ENCODE measurements at places on chromosomes 7 and 10.

DNA sequence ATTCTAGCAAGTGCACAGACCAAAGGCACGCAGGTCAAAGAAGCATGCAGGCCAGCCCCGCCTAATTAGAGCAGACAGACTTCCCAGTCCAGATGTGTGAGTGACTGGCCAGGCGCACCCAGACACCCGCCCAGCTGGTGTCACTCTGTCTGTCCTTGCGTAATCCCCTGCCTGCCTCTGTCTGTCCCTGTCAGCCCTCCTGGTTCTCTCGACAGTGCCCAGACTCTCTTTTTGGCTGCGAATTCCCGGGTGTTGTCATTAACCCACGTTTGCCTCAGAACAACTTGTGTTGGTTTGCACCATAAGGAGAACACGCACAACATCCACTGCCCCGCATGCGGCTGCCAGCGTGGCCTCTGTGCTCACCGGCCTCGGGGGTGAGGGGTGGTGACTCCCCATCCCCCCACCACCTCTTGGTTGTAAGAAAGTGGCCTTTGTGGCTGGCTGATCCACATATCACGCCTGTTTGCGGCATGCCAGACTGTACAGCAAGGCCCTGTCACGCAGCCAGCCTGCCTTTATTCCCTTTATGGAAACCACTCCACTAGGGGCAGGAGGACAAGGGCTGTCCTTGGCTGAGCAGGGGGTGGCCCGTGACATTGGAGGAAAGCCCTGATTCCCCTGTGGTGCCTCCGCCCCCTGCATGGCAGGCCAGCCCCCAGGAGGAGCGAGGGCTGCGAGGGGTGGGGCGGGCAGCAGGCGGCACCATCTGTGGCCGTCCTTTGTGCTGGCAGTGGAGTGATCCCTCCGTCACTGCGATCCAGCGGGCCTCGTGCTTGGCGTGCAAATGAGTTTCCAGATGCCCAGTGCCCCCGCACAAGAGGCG lies 72.8 kb upstream of the PPIF start:
- DNase-seq, result no peak

GRCh38 chr7:123633553-123633952 lies 22.1 kb upstream of the LMOD2 start:
- DNase-seq, result no peak

- DNase-seq, result no peak
Observed at GRCh38 chr7:57789130-57789529, 339.2 kb downstream of the ZNF716 start.

GRCh38 chr10:24900888-24901685 lies 51.3 kb downstream of the PRTFDC1 start:
- DNase-seq, result no peak

GRCh38 chr7:105210721-105211205 lies 178.0 kb downstream of the SRPK2 start:
- DNase-seq, result no peak

- no peak for DNase-seq
Observed at GRCh38 chr7:32170838-32171237, 100.6 kb upstream of the PDE1C start.

- DNase-seq, result no peak
Observed at GRCh38 chr7:16509829-16510228, 16.8 kb upstream of the LRRC72 start.

GRCh38 chr10:71801361-71801760 lies 28.0 kb upstream of the VSIR start:
- DNase-seq, result no peak

DNA sequence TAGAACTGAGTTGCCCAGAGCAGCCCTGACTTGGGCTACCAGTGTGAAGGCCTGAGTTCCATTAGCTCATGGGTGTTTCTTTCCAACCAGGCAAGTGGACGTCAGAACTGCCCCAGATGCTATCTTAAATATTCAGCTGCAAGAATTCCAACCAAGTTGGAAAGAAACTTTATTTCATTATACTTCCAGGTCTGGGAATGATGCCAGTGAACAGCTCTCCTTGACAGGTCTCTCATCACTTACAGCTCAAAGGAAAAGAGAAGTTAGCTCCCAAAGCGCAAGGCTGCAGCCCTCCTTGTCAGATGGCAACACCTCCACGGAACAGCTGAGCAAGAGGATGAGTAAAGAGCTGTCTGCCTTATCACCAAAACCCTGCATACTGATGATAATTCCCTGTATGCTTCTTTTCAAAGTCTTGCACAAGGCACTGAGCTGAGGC lies 255.5 kb upstream of the AOAH start:
- no peak for DNase-seq

DNA sequence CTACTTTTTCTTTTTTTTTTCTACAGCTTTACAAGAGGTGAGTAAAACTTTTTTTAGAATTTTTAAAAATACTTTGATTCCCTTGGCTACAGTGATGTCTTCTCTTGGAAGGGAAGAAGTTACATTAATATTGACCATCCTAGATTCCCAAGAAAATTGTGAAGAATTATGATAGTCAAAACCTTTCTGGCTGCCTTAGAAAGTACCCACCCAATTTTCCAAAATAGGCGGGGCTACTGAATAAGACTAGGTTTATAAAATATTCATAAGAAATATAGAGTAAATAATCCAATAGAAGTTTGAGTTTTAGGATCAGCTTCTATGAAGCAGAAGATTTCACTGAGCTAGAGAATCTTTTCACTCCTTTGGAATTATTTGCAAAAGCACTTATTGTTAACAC lies 3.0 kb downstream of the COL1A2 start:
- DNase-seq, result no peak

DNA sequence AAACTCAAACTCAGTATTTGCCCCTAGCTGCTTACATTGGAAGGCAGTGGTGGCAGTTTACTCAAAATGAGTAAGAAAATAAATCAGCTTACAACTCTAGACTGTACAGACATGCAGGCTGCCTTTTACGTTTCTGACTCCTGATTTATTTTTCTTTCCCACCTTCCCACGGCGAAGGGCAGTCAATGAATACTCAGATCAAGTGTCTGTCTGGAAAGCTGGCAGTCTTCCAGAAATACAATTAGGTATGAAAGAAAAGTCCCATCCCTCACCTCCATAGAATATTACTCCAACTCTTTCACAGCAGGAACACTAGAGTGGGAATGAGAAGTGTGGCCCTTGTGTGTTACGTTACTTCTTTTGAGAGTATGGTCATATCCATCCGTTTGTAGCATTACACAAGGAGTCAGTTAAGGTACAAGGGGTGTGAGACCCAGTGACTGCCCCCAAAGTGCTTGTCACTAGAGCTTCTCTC lies 1.3 kb upstream of the PAPSS2 start:
- DNase-seq, result no peak

DNA sequence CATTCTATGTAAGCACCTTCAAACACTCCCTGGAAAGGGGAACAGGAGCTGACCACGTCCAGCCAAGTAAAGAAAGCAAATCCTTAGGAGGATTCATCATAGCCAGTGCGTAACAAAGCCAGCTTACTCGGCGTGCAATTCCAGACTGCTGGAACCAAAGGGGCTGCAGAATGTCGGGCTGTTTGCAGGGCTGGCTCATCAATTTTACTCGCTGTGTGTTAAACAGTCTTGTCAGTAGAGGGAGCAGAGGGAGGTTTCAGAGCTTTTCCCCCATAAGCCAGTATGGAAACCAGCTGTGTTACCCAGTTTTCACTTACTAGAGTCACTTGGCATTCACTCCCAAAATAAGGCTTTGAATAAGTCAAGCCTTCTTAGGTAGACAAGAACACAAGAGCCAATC lies 127.1 kb downstream of the KMT2E start:
- DNase-seq, result no peak

DNA sequence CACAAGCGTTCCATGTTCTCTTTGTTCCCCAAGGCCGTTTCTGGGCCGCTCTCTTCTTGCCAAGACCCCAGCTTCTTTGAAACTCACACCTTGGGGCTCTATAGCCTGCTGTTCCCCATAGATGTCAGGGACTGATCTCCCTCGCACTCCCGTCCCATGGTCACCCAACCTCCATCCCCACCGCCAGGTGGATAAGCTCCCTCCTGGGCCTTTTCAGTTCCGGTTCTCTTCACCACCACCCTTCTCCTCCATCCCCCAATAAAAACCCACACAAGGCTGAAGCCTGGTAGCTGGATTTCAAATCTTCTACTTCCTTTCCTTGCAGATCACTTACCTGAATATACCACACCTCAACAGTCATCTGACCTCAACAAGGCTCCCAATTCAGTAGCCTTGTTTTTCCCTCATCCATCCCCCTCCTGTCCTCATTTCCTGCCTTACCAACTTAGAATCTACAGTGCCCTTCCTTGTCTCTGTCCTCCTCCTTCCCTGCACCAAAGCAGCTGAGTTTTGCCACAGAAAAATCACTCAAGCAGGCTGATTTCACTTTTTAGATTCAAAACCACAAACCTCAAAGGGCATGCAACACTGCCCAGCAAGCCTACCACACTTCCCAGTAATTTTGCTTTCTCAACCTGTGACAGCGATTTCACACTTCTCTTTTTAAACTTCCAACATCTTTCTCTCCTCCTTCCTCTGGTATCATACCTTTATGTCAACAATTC lies 7.7 kb downstream of the SLC37A3 start:
- no peak for DNase-seq

- no peak for DNase-seq
Observed at GRCh38 chr7:15505761-15506160, 56.1 kb downstream of the AGMO start.

- DNase-seq, result no peak
Observed at GRCh38 chr7:140417456-140418155, 13.7 kb downstream of the RAB19 start.

DNA sequence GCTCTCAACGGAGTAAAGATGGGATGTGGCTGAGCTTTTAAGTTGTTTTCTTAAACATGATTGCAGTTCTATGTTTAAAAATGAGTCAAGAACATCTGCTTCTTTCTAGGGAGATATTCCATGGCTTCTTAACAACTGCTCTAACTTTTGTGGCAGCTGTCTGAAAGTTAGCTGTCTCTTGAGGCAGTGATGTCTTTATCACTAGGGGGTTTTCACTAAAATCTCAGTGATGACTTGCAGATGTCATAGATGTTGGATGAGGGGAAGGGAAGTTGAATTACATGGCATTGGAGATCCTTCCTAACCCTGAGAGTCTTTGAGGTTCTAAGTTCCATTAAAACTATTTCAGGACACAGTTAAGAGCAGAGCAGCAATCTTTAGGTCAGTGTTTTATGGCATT lies 43.5 kb downstream of the PRKG1 start:
- DNase-seq, result no peak

GRCh38 chr10:119689016-119689580 lies 36.8 kb upstream of the INPP5F start:
- DNase-seq, result no peak

DNA sequence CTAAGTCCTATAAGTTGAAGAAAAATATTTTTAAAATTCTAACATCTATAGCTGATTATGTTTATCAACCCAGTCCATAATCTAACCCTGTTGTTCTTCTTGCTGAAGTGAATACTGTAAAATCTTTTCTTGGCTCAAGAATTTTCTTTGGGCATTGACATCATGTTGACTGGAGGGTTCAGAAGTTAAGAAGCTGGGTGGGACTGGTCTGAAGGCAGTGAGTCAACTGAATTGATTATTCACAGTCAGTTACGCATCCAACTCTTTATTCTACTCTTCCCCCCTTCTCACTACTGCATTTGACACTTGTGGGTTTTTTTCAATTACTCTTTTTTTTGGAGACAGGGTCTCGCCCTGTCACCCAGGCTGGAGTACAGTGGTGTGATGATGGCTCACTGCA lies 31.0 kb downstream of the DENND2A start:
- DNase-seq, result no peak

- no peak for DNase-seq
Observed at GRCh38 chr7:19121977-19122588, 4.6 kb upstream of the TWIST1 start.

DNA sequence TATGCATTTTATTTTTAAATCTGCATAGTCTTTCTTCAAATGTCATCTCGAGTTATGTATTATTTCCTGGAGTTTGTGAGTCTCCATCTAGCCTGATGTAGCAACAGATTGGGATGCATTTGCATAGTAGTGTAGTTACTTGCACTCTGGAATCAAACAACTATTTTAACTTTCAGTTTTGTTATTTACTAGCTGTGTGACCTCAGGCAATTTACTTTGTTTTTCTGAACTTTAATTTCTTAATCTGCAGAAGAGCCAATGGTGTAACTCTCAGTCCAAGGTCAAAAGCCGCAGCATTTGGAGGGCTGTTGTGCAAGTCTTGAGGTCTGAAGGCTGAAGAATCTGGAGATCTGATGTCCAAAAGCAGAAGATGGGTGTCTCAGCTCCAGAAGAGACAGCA lies 175.8 kb upstream of the SORCS1 start:
- DNase-seq, result no peak

DNA sequence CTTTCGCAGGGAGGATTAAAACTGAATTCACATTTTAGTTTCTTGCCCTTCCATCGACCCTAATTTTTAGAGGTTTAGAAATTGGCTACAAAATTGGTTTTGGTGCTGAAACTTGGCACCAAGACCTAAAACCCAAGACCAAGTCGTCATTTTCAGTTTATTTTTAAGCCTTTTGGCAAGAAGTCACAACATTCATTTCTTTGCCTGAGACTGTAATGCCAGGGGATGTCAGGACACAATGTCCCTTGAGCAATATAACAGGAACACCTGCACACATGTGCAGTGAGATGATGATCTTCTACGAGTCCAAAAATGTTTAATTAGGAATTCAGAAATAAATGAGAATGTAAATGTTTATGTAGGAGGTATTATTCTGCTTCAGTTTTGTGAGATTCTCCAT lies 335.4 kb upstream of the ANKRD30A start:
- DNase-seq, result no peak

DNA sequence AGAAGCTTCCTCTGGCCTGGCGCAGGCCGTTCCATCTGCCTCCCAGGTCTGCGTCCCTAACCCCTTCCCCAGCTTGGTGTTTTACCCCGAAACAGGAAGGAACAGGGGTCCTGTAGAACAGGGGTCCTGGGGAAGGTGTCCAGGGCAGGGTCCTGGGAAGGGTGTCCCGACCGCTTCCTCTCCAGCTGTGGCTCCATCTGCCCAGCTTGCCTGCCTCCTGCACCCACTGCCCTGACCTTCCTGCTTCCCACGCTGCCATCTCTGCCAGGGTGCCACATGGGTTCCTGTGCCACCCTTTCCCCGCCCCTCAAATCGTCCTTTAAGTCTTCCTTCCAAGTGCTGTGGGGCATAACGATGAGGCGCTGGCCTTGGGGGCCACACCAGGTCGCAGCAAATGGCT lies 32.4 kb downstream of the WDR86 start:
- DNase-seq, result no peak

GRCh38 chr10:50388181-50388580 lies 136.9 kb upstream of the ASAH2 start:
- DNase-seq, result no peak

GRCh38 chr7:25297278-25297677 lies 69.0 kb upstream of the NPVF start:
- DNase-seq, result no peak

GRCh38 chr7:124723012-124723411 lies 42.6 kb downstream of the GPR37 start:
- no peak for DNase-seq

- no peak for DNase-seq
Observed at GRCh38 chr10:5656737-5657579, 9.4 kb downstream of the ASB13 start.

DNA sequence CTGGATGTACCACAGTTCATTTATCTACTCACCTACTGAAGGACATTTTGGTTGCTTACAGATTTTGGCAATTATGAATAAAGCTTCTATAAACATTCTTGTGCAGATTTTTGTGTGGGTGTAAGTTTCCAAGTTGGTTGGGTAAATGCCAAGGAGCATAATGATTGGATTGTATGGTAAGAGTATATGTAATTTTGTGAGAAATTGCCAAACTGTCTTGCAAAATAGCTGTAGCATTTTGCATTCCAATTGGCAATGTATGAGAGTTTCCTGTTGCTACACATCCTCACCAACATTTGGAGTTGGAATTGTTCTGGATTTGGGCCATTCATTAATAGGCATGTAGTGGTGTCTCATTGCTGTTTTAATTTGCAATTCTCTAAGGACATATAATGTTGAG lies 33.9 kb upstream of the HYAL4 start:
- DNase-seq, result no peak

GRCh38 chr10:21759232-21759631 lies 225.2 kb downstream of the MLLT10 start:
- no peak for DNase-seq
